ENCODE measurements at places on chromosomes 13 and 19.
A peak's percentile ranks its signal among the peaks of the same experiment; 100 is the strongest.

GRCh38 chr13:110813646-110814624 lies 100.4 kb downstream of the ING1 start:
- no peak for DNase-seq

DNA sequence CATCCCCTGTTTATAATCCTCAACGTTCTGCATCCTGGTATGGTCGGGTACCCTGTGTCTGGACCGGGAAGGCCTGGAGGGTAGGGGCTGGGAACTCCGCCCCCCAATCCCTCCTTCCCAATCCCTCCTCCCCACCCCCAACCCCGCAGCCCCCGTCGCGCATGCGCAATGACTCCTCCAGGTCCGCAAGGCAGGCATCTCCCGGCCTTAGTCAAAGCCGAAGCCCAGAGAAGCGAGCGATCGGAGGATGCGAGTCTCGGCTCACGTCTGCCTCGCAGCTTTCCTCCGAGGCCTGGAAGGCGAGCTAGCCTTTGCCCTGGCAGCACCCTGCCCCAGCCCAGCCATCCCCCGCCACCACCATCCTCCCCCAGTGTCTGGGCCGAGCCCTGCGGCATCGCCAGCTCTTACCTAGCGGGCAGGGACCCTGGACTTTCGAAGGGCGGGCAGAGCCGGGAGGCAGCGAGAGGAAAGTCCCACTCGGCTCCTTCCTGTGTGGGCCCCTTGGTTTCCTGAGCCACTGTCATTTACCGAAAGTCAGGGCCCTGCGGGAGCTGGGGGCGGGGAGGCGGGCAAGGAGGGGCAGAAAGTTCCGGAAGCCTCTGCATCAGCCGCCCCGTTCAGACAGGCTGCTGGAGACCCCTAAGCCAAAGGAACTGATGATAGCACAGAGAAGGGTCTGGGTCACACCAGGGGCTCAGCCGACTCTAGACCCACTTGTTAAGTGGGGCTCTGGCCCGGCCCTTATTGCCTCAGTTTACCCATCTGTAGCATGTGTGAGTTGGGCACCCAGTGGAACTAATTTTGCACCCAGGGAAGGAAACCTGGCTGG lies at the start of gene JAK3:
Gene JAK3 (minus strand): TSS at position 445 of the 829 bp plus-strand sequence. CDS start 3,565 bp downstream, outside the sequence.
- peak; percentile 58 for DNase-seq

GRCh38 chr19:55482967-55483705 lies 1.9 kb upstream of the NAT14 start:
- no peak for DNase-seq

DNA sequence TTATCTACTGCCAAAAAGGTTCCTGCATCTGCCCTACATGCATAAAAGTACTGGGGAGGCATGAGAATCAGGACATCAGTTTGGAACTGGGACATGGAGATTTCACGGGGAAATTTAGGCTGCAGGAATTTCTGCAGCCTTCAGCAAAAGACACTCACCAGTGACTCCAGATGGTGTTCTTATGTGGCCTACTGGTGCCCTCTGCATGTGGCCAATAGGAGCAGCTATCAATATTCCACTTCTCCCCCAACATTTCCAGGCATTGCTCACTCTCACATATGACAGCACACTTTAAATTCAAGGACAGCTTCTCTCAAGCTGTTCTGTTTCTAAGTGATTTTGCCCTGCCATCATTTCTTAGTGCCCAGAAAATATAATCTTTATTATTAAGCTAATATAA lies 570.5 kb upstream of the ARGLU1 start:
- no peak for DNase-seq

GRCh38 chr19:4582980-4583842 lies 23.7 kb upstream of the SEMA6B start:
- no peak for DNase-seq

DNA sequence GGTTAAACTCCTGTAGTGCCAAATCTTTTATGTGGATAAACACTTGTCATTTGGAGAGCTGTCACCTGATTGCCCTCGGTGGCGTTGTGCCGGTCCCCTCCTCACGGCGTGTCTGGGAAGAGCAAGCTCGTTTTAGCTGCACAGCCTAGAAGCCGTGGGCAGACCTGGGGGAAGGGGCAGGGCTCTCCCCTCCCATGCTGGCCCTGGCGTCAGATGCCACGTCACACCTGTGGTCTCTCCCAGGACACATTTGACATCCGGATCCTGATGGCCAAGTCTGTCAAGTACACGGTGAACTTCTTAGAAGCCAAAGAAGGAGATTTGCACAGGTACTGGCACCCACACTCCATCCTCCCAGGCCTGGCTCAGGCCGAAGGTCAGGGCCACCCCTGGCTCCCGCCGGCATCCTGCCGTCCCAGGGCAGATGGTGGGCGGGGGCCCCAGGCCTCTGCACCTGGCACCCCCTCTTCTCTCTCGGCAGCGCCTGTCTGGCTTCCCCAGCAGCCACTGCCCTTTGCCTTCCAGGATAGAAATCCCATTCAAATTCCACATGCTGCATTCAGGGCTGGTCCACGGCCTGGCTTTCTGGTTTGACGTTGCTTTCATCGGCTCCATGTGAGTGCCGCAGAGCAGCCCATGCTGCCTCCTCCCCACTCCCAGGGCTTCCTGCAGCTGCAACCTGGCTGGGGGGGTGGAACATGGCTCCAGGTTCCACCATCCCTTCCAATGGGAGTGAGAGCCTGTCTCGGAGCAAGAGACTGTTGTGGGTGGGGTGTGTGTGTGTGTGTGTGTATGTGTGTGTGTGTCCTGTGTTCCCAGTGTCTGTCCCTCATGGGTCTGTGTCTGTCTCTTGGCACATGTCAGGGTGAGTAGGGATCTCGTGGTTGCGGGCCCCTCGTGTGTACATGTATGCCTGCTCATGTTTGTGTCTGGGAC lies 8.8 kb downstream of the YIPF2 start:
- no peak for DNase-seq

GRCh38 chr19:34259367-34260095 lies 5.2 kb downstream of the GARRE1 start:
- DNase-seq: no peak

- no peak for DNase-seq
Measured at GRCh38 chr13:99185606-99186005, 15.0 kb upstream of the UBAC2 start.

GRCh38 chr13:30395192-30396158 lies 26.8 kb upstream of the UBE2L5 start:
- DNase-seq: peak; percentile 84

- no peak for DNase-seq
Measured at GRCh38 chr13:113777311-113778260, 18.6 kb downstream of the TMEM255B start.

Measured in hypothalamus (tissue), 51 donors.